ENCODE measurements at places on chromosomes 3 and 15. TPM values are rescaled to one million over a fixed set of nuclear protein-coding genes. Genes with fewer than 3 reads are reported as not detected.

Gene SLC15A2
- not detected for polyA plus RNA-seq

Gene LPCAT4
- polyA plus RNA-seq, result 15.4 TPM

Gene SAXO2
- polyA plus RNA-seq, result not detected

Gene PPP2R3A
- polyA plus RNA-seq, result 0.03 TPM

Gene HTR3E
- not detected for polyA plus RNA-seq

Gene CASR
- polyA plus RNA-seq, result not detected

Gene CMTM8
- polyA plus RNA-seq, result 13.1 TPM

Gene LRIG1
- polyA plus RNA-seq, result 61.4 TPM

Measured in CD4-positive, CD25-positive, alpha-beta regulatory T cell (primary cell).